ENCODE measurements at places on chromosomes 6 and 20.

GRCh38 chr6:111874025-111874415 is 768 bp upstream of the FYN start:
- peak; percentile 83 for DNase-seq

DNA sequence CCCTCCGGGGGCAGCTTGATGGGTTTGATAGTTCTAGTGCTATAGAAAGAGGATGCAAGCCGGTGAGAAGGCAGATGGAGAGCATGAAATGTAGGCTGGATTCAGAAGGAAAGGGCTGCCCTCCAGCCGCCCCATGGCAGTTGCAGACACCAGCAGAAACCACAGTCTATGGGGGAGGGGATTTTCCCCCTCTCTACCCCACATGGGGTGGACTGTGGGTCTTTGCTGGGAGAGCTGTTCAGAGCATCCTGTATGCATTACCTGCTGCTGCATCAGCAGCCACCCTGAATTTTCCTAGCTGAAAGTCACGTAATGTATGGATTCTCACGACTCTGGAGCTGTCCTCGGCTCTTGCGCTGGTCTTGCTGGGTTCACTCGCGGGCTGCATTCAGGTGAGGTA is 48.8 kb upstream of the CST5 start:
- no peak for DNase-seq

- peak; percentile 7 for DNase-seq
Observed at GRCh38 chr6:24205020-24205492, 79.0 kb downstream of the NRSN1 start.

- no peak for DNase-seq
Observed at GRCh38 chr6:39958947-39959346, 24.7 kb upstream of the MOCS1 start.
